ENCODE measurements at places on chromosomes 5 and 9.

GRCh38 chr9:33106827-33107621 is 30.6 kb upstream of the SMU1 start:
- no peak for DNase-seq

GRCh38 chr9:112174222-112174964 is 704 bp downstream of the SUSD1 start:
- peak; percentile 50 for DNase-seq

DNA sequence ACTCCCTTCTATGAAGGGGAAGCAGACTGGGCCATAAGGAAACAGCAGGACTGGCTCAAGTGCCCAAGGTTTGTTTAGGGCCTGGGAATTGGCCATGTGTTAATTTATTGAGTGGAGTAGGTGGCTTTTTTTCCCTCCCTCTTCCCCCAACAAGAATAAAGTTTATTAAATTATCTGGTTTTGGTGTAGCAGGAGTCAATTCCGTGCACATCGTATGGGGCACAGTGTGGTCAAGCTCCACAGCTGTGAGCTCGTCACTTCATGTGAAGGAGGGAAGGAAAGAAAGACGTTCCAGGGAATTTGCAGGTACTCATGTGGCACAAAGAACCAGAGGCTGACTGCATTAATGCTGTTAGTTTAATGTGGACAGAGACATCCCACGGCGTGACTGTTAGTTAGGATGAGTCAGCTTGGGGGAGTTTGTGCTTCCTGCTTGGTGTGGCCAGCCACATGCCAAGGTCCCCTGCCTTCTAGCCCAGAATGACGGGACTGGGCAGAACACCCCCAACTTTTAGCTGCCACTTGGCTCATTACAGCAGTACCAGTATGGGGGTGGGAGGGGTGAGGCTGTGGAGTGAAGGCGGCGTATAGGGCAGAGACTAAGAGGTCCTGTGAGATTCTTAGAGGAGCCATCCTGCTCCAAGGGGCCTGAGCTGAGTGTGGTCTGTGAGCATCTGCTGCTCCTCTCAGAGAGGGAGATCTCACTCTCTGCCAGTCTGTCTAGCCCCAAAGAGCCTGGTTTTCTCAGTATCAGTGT is 33.2 kb downstream of the CSF1R start:
- no peak for DNase-seq

- no peak for DNase-seq
These were observed 53.4 kb downstream of the ITGA1 start for GRCh38 chr5:52841114-52841513.

DNA sequence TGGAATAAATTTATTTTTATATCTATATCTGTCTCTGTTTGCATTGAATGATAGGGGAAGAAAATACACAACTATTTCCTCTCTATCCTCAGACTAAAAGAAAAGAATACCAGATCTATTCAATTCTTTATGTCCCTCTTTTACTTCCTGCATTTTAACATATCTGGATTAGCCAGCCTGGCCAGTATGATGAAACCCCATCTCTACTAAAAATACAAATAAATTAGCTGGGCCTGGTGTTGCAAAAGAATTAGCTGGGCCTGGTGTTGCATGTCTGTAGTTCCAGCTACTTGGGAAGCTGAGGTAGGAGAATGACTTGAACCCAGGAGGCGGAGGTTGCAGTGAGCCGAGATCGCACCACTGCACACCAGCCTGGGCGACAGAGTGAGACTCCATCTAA is 182.0 kb downstream of the LURAP1L start:
- no peak for DNase-seq

DNA sequence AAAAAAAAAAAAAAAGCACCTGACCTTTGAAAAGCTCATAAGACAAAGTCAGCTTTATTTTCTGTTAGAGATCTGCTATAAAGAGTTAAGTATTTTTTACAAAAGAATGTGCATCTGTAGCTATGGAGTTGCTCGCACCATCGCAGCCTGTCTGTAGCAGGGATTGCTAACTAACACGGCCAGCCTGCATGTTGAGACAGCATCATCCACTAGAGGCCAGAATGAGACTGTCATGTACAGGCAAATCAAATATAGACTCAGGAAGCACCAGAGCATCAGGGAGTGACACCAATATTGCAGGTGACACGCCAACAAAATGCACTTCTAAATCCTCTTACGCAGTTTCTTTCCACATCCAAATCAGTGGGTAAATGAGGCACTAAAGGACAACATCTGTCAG is 136.3 kb upstream of the RASEF start:
- DNase-seq = no peak

DNA sequence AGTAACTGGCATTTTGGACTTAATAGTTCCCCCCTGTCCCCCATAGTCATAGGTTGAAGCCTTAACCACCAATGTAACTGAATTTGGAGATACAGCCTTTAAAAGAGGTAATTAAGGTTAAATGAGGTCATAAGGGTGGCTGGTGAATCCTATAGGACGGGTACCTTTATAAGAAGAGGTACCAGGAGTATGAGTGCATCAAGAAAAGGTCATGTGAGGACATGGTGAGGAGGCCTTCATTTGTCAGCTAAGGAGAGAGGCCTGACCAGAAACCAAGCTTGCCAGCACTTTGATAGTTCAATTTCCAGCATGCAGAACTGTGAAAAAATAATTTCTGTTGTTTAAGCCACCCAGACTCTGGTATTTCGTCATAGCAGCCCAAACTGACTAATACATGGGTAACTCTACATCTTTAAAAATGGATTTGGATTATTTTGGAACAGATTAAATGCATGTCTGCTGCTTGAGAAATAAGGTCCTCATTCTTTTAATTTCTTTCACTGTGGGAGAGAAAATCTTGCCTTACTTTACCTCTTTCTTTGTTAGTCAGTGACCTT is 9.7 kb downstream of the RASA1 start:
- no peak for DNase-seq

Data from stimulated activated CD4-positive, alpha-beta T cell treated with anti-CD3 and anti-CD28 coated beads, TNF-alpha, amount 100 ng/mL, for 4 hours (primary cell).